SW480 (cell line): ENCODE measurements at places on chromosomes 3 and 15.

DNA sequence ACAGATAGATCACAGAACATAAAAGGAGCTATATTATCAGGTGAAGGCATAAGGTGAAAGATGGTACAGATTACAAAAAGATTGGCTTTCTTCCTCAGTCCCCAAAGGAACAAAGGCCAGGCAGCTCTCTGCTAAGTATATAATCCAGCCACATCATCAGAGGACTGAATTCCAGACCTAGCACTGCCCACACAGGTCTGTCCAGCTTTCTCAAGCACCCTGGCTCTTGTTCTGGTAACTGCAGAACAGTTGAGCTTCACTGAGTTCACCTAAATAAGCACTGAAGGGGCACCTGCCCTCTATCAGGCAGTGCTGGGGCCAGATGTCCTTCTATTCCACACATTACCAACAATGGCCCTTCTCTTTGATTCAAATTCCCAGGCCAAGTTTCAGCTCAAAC, 6.3 kb downstream of the DUOXA1 start:
- no peak for DNase-seq

DNA sequence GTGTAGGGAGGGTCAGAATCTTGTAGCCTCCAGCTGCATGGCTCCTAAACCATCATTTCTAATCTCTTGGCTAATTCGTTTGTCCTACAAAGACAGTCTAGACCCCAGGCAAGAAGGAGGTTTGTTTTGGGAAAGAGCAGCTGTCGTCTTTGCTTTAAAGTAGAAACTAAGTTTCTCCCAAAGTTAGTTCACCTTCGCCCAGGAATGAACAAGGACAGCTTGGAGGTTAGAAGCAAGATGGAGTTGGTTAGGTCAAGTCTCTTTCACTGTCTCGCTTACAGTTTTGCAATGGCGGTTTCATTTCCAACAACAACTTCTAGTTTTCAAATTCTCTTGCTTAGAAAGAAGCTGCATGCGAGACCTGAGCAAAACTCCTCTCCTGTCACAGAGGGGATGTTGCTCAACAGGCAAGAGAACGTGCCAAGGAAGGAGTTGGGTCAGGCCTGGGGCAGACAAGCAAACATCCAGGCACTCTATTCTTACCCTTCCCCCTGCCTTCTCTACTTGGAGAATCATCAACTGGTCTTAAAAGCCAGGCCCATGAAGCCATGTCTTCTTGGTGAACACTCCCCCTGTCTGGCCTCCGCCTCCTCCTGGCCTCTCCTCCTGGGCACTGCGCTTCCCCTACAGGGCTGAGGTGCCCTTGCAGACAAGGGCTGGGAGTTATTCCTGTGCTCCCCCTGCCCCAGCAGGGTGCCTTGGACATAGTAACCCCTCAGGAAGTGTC, 57.6 kb downstream of the TMEM44 start:
- no peak for DNase-seq

DNA sequence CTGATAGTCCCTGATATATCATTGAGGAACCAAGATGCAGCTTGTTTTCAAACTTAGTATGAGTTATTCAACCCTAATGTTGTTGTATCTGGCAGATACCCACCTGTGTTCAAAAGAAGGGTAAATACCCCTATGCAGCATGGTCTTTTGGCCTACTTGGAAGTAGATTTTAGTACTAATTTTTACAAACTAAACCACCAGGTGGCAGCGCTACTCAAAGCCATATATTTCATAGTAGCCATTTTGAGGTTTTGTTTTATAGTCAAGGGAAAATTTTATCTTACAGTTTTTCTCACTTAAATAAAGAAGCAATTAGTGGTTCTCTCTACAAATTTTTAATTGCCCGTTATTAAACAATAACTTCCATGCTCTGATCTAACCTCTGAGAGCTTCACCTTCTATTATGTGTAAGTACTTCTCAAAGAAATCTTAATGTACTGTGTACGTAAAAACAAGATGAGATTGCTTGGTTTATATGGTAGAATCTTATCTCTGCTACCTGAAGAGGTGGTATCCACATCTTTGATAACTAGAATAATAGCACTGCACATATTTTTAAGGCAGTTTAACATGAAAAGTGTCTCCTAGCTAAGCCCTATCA, 31.5 kb upstream of the MLF1 start:
- peak; percentile 48 for DNase-seq

DNA sequence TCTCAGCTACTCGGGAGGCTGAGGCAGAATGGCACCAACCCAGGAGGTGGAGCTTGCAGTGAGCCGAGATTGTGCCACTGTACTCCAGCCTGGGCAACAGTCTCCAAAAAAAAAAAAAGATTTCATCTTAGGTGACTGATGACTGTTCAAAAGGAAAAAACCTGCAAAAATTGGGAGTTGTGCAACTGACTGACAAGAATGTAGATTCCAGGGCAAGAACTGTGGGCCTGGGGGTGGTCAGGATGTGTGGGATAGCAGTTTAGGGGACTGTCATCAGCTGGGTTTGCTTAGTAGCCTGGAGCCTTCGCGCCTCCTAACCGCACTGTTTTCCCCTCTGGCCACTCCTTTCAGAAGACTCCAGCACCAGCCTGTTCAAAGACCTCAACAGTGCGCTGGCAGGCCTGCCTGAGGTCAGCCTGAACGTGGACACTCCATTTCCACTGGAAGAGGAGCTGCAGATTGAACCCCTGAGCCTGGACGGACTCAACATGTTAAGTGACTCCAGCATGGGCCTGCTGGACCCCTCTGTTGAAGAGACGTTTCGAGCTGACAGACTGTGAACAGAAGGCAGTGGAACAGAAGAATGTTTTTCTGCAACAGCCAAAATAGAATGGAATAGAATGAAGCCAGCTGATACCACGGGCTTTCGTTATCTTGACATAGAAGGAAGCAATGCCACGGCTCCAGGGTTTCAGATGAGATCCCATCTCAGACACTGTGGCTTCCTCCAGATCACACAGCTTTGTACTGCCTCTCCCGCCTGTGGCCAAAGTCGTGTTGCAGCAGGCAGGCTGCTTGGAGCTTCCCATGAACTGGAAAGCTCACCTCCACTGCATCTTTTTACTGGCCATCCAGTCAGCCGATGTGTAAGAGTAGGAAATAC, 75.3 kb upstream of the BLM start:
- no peak for DNase-seq

GRCh38 chr3:88542916-88543315, 393.2 kb downstream of the C3orf38 start:
- no peak for DNase-seq

DNA sequence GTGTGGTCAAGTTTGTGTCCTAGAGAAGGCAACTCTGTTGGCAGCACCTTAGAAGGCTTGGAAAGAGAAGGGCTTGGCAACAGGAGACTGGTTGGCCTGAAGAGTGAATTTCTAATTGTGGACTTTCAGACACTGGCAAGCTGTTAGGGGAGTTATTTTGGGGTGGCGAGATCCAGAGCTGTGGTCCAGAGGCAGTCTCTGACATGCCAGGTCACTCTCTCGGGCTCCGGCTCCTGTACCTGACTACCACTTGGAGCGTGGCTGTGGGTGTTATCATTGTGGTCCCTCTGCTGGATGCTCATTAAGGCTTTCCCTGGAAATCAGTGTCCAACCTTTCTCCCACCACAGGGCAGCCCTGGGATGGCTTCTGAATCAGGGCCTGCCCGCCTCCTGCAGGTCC, 209.0 kb downstream of the SLCO3A1 start:
- DNase-seq: no peak
